ENCODE measurements at places on chromosomes 13 and 19.

- no peak for DNase-seq
Observed at GRCh38 chr13:101401196-101401595, 15.1 kb downstream of the NALCN start.

- DNase-seq = no peak
Observed at GRCh38 chr13:29819143-29819542, 31.3 kb downstream of the UBL3 start.

- no peak for DNase-seq
Observed at GRCh38 chr13:102868366-102868936, 22.6 kb downstream of the ERCC5 start.

DNA sequence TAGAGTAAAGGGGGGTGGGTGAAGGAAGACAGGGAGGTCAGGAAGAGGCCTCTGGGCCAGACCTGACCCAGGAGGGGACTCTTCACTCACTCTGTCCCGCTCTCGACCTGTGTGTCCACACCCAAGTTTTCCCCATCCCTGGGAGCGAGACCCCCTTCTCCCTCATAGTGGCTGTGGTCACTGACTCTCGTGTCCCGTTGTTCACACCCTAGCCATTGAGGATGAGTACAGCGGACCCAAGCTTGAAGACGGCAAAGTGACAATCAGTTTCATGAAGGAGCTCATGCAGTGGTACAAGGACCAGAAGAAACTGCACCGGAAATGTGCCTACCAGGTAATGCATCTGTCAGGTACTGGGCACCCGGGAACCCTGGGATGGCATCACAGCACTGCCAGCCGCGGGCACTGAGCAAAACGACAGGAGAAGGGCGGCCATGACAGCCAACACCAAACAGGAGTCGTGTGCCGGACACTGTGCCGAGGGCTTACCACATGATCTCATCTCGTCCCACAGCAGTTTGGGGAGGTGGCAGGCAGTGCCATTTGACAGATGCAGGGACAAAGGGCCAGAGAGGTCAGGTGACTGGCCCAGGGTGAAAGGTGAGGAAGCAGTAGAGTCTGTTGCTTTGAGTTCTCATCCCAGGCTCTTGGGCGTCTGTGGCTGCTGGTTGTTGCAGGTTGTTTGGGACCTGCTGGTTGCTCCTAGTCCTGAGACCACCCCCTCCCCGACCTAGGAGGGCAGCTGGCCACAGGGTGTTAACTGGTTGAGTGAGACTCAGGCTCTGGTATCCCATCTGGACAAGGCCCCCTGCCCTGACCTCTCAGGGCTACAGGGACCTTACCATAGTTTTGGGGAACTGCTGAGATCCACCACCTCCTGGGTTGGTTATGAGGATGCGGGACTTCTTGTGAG, 29.6 kb downstream of the PPP5C start:
- DNase-seq = no peak

GRCh38 chr13:42538996-42539395, 35.0 kb upstream of the TNFSF11 start:
- DNase-seq = no peak

GRCh38 chr19:16586991-16587832, 15.0 kb upstream of the SLC35E1 start:
- DNase-seq = no peak

- DNase-seq = no peak
Observed at GRCh38 chr13:36323951-36324566, 22.1 kb downstream of the SPART start.

GRCh38 chr13:78649997-78650716, 8.8 kb downstream of the OBI1 start:
- no peak for DNase-seq

DNA sequence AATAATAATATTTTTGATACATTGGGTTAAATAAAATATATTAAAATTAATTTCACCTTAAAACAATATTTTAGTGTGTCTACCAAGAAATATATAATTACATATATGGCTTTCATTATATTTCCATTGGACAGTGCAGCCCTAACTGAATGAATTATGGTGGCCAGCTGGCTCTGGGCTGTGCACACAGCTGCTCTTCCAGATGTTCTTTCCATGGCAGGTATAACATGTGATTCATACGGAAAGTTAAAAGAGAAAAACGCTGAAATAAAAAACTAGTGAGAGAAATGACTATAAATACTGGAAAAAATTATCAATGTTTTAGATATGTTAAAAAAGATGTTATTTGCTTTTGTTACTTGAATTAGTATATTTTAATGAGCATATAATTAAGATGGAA, 216.3 kb downstream of the RGCC start:
- no peak for DNase-seq

DNA sequence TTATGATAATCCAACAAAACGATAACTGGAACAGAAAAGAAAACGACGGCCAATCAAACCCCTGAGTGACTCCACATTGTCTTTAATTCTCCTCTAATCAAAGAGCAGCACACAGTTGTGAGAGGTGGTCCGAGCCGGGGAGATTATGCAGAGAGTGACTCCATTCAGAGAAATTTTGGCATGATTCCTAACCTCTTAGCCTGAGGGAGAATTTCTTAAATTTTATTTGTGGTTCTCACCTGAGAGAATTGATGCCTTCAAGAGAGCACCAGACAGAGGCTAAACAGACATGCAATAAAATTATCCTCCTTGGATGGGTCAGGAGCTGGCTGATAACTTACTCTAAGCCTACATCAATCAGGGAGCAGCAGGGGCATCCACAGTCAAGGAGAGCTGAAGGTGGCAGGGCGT, 310.0 kb upstream of the KLF12 start:
- DNase-seq = peak; percentile 40

GRCh38 chr19:39792999-39793546, 14.4 kb downstream of the LEUTX start:
- DNase-seq = no peak

DNA sequence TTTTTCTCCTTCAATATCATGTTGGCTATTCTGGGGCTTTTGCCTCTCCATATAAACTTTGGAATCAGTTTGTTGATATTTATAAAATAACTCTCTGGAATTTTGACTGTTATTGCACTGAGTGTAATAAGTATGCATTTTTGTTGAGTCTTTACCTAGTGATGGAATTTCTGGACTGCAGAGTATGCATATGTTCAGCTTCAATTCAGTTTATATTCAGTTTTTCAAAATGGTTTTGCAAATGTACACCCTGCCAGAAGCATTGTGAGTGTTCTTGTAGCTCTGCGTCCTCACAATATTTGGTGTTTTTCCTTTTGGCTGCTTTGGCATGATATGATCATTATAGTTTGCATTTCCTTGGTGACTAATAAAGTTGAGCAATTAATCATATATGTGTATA, 43.1 kb downstream of the RASL11A start:
- DNase-seq = no peak

GRCh38 chr19:41926028-41926762, 2.1 kb downstream of the ERFL start:
- no peak for DNase-seq

DNA sequence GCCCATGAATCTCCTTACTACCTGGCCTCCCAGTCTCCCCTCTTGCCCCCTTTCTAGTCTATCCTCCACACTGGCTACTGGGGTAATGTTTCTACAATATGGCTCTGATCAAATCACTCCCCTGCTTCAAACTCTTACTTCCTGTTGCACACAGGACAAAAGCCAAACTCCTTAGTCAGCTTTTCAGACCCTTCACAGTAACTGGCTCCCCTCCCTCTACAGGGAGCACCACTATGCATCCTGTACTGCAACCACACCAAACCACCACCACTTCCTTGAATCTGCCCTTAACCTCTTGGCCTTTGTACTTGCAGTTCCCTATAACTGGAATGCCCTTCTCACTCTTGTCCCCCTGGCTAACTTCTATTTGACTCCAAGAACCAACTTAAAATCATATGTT, 32.2 kb downstream of the DEDD2 start:
- DNase-seq = no peak

DNA sequence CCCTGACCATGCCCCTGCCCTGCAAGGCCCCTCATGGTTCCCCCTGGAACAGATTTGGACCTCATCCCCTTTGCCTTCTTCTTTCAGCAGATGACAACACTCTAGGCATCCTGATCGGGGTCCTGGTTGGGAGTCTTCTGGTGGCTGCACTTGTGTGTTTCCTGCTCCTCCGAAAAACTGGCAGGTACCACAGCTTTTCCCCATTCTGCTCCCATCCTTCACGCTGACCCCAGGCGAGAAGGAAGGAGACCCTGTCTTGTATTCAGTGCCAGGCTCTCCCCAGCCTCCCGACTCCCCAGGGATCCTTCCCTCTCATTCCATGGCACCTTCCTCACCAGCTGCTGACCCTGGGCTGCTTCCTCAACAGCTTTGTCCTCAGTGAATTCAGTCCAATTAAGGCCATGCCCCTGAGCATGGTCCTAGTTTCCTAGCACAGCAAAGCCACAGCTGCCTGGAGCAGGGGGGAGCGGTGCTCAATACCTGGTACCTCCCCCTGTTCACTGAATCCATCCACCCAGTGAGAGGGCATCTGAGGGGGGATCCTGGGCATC, 8.4 kb downstream of the CEACAM21 start:
- DNase-seq = no peak

DNA sequence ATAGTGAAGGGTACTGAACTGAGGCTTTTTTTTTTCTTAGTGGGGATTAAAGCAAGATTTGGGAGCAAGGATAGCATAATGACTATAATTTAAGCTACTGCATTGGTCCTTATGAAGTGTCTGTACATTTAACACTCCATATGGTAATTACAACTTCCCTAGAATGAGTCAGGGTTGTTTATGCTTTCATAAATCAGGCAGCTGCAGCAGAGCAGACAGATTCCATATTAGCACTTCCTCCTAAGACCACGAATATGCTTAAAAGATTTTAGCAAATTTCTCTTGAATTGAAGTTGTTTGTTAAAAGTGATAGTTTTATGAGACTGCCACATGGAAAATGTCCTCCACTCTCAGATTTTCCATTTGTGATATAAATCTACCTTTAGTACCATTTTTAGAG, 401.1 kb upstream of the SPRY2 start:
- no peak for DNase-seq

DNA sequence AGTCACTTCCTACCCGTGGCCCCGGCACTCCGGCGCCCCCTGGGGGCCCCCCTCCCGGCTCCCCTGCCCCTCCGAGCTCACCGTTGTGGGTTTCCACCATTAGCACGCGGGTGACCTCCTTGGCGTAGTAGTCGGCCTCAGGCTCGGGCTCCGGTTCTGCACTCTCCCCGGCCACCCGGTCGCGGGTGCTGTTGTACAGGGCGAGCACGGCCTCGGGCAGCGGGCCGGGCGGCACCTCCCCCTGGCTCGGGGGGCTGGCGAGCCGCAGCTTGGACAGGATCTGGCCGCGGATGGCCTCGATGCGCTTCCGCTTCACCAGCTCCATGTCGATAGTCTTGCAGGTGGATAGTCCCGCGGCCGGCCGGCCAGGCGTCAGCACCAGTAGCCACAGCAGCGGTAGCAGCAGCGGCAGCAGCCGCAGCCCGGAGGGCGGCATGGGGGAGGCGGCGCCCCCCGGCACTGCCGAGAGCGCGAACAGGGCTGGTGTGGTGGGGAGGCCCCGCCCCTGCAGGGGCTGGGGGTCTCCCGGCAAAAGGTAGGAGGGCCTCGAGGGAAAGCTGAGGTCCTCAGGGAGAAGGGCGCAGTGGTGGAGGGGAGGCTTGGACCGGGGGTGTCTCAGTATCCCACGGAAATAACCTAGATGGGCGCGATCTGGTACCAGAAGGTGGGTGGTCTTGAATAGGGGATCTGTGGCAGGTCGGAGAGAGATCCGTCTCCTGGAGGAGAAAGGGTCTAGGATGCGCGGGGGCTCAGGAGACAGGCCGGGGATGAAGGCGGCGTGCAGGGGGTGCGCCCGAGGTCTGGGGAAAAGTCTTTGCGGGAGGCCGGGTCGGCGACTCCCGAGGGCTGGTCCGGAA, 885 bp downstream of the TGFB1 start:
- DNase-seq = no peak

GRCh38 chr19:13597640-13598039, 91.4 kb upstream of the CACNA1A start:
- no peak for DNase-seq

DNA sequence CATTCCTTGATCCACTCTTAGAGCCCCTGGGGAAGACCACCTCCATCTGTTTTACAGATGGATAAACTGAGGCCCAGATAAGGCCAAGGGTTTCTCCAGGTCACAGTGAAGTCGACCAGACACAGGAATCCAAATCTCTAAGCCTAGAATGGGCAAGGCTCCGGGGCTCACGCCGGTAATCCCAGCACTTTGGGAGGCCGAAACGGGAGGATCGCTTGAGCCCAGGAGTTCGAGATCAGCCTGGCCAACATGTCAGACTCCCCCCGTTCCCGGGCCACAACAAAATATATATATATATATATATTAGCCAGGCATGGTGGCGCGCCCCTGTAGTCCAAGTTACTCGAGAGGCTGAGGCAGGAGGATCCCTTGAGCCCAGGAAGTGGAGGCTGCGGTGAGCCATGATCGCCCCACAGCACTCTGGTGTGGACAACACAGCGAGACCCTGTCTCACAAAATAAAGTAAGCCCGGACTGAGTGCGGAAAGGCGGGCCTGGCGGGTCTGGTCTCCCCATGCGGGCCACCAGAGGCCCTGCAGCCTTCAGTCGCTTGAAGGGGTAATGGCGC, 615 bp upstream of the RPL13A start:
- no peak for DNase-seq

DNA sequence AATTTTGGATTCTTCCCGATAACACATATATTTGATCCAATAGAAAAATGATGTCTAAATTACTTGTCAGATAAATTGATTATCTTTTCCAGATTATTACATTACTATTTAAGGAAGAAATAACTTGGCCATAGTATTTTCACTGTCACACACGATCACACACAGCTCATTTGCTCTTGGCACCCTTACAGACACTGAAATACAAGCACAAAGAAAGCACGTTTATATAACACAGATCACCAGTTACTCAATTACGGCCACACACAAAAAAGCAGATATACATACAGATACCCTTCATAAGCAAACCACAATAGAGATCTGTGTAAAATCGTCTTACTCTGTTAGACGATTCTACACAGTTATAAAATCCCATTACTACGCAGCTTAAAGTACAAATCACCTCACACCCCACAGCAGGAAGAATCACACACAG, 716 bp upstream of the ZNF420 start:
- no peak for DNase-seq

GRCh38 chr13:112658808-112659207, 31.0 kb upstream of the ATP11A start:
- no peak for DNase-seq

DNA sequence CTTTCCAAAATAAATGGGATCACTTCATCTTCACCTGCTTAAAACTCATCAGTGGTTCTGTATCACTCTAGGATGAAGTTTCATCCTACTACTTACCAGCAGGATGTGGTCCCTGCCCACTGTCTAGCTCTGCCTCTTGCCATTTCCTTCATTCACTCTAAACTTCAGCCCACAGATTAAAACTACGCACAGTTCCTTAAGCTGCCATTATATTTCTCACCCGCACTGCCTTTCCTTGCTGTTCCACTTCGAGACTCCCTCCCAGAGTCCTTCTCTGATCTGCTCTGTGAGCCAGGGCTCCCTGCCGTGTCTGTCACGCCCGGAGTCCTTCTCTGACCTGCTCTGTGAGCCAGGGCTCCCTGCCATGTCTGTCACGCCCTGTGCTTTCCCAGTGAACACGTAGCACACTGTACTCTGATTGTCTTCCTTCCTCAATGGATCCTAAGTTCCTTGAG, 52.0 kb upstream of the NPAS1 start:
- peak; percentile 16 for DNase-seq
